Hematopoietic multipotent progenitor cell treated with erythropoietin and hydrocortisone succinate and interleukin-3 and kit ligand, for 17 days (in vitro differentiated cells): ENCODE measurements at places on chromosomes 2 and 18.
A peak's percentile ranks its signal among the peaks of the same experiment; 100 is the strongest.

DNA sequence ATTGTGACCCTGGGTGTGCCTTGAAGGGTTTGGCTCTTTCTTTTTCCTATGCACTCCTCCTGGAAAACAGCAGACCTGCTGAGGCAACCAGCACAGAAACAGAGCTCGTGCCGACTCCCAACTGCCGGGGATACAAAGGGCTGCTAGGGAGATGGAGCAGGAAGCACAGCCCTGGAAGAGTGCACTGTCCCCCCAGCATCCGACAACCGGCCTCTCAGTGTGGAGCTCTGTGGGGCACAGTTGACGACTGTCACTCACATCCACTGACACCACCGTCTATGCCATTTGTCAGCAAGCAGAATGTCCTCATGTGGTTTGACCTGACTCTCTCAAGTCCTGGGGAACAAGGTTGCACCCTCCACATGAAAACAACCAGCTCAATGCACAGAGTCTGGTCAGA lies 290.4 kb downstream of the TNS1 start:
- no peak for DNase-seq

- DNase-seq, result no peak
Measured at GRCh38 chr2:207248702-207249377, 83.1 kb upstream of the KLF7 start.

DNA sequence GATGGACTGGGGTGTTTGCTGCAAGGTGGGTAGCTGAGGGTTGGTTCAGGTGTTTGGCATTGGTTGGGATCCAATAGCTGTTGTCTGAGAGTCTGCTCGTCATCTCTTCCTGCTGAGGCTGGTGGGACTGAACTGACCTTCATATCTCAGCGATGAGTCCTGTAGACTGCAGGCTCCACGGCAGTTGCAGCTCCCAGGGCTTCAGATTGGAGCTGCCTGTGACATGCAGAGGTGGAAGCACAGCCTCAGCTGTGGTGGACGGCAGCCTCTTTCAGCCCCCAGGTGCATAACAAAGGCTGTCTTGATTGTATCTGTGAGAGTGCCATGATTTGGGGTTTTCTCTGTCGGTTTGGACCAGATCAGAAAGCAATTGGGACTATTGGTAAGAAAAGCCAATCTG lies 3.9 kb upstream of the IL1R2 start:
- DNase-seq, result no peak

DNA sequence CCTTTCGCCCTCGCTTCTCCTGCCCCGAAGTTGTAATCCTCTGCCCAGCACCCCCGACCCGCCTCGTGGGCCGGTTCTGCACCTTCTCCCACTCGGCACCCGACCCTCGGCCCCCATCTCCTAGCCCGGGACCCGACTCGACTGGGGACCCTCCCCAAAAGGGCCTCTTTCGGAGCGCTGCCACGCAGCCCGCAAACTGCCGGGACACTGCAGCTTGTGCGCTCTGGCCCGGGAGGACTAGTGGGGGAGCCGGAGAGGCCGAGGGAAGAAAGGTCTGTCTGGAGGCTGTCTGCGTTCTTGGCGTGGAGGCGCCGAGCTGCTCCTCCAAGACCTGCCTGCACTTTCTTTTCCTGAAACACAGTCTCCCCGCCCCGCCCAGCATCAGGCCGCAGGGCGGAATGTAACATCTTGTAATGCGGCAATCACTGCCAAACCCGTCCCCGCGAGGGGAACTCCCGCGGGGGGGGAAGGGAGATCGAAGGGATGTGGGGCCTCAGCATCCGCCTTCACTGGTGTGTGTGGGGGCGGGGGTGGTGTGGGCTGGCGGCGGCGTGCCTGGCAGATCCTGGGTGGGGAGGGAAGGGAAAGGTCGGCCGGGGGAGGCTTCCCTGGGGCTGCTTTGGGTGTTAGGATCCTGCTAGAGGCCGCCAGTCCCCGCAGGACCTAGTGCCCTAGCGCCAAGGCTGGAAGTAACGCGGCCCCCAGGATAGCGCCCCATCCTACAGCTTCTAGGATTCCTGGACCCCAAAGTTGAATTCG lies 7.4 kb downstream of the DLX2 start:
- DNase-seq, result peak; percentile 44

- DNase-seq, result no peak
Measured at GRCh38 chr2:45403036-45403435, 208.0 kb downstream of the SRBD1 start.
